Activated CD4-positive, alpha-beta T cell treated with anti-CD3 and anti-CD28 coated beads, Interleukin-2, amount 50 U/mL, for 24 hours (primary cell): ENCODE measurements at places on chromosomes 6 and 20.

DNA sequence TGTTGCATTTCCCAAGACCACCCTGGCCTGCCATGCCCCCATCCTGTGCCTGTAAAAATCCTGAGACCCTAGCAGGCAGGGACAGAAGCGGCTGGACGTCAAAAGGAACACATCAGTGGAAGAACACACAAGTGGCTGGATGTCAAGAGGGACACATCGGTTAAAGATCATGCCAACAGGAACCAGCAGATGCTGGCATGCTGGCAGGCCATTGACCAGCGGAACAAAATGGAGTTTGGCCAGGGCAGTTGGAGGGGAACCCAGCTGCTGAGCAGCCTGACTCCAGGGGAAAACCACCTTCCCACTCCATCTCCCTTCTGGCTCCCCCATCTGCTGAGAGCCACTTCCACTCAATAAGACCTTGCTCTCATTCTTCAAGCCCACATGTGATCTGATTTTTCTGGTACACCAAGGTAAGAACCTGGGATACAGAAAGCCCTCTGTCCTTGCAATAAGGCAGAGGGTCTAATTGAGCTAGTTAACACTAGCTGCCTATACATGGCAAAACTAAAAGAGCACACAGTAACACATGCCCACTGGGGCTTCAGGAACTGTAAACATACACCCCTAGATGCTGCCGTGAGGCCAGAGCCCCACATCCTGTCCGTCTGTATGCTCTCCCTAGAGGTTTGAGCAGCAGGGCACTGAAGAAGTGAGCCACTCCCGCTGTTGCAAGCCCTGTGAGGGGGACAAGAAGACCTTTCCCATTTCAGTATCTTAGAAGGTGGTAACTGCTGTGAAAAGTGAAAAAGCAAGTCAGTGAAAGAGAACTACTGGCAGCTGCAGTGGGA is 4.2 kb upstream of the TSBP1 start:
- DNase-seq: no peak

- DNase-seq: no peak
Observed at GRCh38 chr6:63839485-63839884, 203.9 kb downstream of the PHF3 start.

- no peak for DNase-seq
Observed at GRCh38 chr6:157533048-157533871, 152.3 kb downstream of the ZDHHC14 start.

GRCh38 chr20:51237791-51238190 is 214.9 kb upstream of the KCNG1 start:
- DNase-seq: no peak

DNA sequence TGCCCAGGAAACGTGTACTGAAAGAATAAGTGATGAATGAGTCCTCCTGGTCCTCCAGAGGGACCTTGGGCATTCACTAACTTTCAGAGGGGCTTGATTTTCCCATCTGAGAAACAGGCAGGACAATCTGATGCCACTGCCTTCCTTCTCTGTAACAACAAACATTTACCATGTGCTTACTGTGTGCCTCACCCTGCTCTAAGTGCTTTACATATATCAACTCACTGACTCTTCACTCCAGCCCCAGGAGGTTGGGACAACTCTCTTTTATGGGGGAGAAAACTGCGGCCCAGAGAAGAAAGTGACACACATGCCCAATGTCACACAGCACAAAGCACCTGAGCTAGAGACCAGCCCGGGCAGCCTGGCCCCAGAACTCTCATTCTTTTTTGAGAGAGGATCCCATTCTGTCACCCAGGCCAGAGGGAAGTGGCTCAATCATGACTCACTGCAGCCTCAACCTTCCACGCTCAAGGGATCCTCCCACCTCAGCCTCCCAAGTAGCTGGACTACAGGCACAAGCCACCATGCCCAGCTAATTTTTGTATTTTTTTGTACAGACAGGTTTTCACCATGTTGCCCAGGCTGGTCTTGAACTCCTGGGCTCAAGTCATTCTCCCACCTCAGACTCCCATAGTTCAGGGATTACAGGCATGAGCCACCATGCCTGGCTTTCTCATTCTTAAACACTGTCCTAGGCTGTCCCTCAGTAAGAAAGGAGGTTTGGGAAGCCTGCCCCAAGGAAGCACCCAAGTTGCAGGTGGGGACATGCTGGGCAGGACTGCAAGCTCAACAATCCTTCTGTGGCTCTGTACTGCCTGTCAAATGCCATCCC is 38.0 kb downstream of the NOL4L start:
- DNase-seq: no peak

DNA sequence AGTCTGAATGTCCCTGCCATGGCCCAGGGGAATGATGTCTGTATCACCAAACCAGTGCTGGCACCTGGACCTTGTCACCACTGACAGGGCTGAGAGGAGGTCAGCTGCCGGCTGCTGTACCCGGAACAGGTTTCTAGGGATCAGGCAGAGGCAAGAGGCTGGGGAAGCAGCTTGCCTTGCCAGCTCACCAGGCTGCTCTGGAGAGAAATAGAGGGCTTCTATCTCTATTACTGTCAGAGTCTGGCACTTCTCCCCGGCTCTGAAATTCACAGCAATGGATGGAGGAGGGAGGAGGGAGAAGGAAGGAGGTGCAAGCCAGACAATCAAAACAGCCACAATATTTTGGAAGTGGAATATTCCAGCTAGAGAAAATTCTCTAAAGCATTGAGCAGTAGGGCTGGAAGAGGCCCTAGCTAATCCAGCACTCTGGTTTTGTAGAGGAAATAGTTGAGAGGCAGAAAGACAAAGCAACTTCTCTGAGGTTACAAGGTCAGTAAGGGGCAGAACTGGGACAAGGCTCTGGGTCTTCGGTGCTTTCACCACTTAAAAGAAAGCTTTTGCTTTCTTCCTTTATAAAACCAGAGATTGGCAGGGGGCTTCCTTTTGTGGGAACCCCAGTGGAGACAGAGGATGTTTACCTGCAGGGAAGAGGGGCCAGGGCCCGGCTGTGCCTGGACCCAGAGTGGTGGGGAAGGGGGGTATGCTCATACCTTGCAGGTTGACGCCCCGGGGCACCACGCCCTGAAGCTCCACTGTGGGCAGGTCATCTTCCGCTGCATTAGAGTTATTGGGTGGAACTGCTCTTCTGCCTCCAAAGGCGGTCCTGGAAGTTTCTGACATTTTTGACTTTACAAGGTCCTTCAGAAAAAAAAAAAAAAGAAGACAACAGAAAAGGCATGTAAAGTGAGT is 2.4 kb downstream of the F13A1 start:
- DNase-seq: no peak

DNA sequence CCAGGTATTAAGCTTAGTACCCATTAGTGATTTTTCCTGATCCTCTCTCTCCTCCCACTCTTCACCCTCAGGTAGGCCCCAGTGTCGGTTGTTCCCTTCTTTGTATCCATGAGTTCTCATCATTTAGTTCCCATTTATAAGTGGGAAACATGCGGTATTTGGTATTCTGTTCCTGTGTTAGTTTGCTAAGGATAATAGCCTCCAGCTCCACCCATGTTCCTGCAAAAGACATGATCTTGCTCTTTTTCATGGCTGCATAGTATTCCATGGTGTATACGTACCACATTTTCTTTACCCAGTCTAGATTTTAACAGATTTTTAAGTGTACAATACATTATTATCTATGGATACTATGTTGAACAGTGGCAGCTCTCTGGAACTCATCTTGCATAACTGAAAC is 44.4 kb downstream of the CYP24A1 start:
- no peak for DNase-seq

- no peak for DNase-seq
Observed at GRCh38 chr6:113881478-113881980, 24.4 kb downstream of the MARCKS start.

GRCh38 chr20:47493175-47493962 is 8.3 kb upstream of the NCOA3 start:
- DNase-seq: peak; percentile 57

DNA sequence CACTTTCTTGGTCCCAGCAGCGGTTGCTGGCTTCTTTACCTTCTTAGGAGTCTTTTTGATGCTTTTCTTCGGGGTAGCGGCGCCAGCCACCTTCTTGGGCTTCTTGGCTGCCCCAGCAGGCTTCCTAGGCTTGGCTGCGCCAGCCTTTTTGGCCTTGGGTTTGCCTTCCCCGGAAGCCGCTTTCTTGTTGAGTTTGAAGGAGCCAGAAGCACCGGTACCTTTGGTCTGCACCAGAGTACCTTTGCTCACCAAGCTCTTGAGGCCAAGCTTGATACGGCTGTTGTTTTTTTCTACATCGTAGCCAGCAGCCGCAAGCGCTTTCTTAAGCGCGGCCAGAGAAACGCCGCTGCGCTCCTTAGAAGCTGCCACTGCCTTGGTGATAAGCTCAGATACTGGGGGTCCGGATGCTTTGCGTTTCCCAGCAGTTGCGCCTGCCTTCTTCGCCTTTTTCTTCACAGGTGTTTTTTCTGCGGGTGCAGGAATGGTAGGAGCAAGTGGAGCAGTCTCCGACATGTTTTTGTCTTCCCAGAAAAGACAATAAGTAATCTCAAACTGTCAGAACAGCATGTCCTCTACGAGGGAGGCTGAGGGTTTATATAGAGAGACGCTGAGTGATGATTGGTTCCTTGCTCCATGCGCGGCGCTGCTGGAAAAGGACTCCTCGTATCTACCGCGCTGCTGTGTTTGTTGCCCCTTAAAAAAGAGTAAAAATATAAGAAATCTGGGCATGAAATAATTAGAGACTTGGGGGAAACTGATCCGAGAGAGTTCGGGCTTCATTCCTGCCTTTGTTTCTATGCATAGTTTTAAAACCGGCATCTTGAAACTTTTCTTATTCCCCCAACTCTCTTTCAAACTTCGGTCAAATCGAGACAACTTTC is 130.3 kb upstream of the BTN3A2 start:
- DNase-seq: no peak

- DNase-seq: no peak
Observed at GRCh38 chr6:80340280-80340679, 233.8 kb downstream of the BCKDHB start.

DNA sequence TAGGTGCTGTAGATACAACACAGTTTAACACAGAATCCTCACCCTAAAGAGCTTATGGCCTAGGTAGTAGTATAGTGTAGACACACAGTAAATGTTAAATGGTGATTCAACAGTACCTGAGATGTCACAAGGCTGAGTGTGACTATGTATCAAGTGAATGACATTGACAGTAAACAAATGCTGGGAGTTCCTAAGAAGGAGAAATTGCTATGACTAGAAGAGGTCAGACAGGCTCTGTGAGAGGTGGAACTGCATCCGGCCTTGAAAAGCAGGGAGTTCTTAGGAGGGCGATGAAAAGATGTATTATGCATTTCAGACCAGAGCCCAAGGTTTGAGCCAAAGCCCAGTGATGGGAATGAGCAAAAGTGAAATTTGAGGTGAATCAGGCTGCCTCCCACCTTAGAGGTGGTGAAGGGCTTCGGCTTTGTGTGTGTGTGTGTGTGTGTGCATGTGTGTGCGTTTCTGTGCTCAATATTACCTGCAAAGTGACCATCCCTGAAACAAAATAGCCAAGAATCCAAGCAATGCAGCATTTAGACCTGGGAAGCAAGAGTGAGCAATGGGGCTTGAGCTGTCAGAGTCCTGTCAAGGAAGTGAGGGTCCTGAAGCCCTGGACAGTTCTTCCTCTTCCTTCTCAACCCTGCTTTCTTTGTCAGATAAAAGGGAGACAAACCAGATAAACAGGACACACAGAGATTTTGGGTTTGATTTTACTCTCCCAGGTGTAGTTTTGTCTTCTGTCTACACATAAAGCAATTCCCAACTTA is 32.3 kb upstream of the CITED2 start:
- no peak for DNase-seq

DNA sequence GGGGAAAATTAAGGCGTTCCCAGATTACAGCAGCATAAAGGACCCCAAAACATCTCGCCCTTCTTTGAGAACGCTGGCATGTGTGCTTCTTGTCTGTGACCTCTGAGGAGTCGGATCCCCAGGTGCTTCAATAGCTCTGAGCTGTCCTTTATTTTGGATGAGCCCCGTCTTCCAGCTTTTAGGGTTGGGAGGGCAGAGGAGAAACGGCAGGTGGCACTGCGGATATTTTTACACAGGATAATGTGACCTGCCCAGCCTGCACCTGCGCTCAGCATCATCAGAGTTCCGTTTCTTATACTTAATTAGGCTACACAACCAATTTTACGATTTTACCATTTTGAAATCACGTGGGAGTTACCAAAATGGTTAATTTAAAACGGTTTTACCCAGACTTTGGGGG is 147.7 kb upstream of the RPS6KA2 start:
- DNase-seq: no peak

DNA sequence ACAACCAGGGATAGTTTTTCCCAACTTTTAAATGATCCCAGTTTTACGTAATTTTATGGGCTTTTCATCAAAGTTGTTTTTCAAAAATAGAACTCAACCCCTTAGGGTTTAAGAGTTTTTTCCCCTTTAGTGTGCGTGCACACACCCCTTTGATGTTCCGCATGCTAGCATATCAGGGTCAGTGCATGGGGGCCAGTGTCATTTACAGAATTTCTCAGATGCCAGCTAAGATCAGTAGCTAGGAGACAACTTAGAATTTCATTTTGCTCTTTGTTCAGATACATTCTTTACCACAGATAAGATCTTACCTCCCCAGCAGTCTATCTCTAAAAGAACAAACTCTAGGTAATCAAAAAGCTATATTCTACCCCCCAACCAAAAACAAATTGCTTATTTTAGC is 238.5 kb upstream of the SASH1 start:
- DNase-seq: no peak

DNA sequence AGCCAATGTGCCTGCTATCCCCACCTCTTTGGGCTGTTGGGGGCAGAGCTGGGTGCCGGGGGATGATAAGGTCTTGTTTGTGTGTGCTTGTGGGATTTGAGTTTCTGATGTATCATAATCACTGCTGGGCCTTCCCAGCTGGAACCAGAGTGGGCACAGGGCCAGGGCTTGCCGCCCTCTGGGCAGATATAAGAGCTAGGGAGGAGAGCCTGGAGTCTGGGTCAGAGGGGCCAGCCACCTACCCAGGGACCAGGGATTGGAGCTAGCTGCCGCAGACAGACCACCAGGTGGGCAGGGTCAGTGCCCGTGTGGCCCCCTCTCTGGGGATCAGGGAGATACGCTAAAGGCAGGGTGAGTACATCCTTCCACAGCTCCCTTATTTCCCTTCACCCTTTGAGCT is 3.1 kb upstream of the TLDC2 start:
- DNase-seq: no peak

GRCh38 chr20:1130058-1130694 is 11.8 kb downstream of the PSMF1 start:
- no peak for DNase-seq

DNA sequence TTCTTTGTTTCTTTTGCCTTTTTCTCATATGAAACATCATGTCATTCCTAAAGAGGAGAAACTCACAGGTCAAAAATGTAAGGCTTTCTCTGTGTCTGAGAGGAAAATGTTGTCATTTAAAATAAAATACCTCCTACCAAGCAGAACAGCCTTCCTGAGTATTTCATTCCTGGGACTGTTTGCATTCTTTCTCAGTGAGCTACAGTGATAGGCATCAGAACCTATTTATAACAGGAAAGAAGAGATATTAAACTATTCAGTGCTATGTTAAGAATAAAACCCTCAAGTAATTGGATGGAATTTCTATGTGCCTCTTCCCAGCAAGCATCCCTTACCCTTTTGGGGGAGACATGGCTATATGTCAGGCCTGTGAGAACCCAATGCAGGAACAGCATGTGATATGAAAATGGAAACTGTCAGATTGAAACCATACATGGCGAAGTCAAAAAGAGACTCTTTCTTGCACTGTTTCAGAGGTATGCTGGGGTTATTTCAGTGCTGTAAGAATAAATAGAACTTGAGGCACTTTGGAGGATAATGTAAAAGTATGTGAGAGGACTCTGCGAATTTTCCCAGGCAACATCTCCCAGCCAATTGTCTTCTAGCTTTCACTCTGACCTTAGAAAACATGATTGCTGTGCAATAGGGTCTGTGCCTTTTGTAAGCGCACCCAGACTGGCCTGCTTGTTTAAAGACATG is 133.8 kb upstream of the CCN2 start:
- DNase-seq: no peak
